Inflammatory macrophage (primary cell): ENCODE measurements at places on chromosomes 7 and 10.

DNA sequence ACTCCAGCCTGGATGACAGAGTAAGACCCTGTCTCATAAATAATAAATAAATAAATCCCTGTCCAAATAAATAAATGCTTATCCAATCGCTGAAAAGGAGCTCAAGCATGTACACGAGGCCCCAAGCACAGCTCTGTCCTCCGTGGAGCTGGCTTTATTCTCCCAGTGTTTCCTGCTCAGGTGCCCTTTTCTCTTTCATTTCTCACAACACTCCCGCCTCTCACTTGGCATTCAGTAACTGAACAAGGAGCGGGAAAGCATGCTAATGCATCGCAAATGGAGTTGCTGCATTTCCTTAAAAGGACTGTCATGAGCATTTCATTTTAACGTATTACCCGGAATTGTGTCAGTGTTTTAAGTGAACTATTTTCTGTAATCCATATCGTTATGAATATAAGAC, 210.9 kb upstream of the C7orf33 start:
- DNase-seq, result no peak

DNA sequence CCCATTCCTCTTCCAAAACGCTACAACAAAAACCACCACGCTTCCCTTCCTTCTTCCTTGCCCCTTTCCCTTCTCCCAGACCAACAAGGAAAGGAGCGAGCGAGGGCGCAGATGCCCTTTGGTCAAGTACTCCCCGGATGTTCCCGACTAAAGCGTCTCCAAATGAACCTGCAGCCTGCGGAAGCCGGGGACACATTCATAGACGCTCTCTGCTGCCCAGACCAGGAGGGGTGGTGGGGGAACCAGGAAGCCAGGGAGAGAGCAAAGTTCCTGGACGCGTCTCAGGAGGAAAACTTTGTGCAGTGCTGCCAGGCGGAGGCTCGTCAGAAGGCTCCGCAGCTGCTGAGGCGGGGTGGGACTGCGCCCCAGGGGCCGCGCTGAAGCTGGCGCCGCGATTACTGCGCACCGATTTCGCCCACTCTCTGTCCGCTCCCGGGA, 754 bp downstream of the SEMA3D start:
- DNase-seq, result no peak

GRCh38 chr7:79872176-79872575, 262.5 kb upstream of the GNAI1 start:
- DNase-seq, result no peak

DNA sequence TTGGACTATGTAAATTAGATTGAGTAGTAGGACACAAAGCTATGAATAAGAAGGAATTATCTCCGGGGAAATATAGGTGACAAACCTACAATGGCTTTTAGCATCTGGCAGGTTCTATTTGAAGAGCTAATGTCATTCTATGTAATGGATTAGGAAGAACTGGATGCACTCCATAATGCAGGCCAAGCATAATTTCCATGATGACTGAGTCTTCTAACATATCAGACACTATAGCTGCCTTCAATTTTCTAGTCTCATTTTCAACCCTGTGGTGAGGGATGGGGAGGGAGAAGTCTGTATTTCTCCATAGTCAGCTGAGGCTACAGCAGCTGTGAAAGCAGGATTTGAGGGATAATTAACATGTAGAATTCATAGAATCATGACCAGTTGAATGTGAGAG, 390.4 kb upstream of the LRRTM3 start:
- DNase-seq, result no peak

GRCh38 chr7:65216469-65216868, 157.2 kb upstream of the ZNF92 start:
- peak; percentile 2 for DNase-seq

GRCh38 chr10:66180581-66181318, 745.1 kb upstream of the LRRTM3 start:
- peak; percentile 79 for DNase-seq

- DNase-seq, result no peak
Observed at GRCh38 chr10:4526311-4526731, 299.7 kb upstream of the AKR1E2 start.

DNA sequence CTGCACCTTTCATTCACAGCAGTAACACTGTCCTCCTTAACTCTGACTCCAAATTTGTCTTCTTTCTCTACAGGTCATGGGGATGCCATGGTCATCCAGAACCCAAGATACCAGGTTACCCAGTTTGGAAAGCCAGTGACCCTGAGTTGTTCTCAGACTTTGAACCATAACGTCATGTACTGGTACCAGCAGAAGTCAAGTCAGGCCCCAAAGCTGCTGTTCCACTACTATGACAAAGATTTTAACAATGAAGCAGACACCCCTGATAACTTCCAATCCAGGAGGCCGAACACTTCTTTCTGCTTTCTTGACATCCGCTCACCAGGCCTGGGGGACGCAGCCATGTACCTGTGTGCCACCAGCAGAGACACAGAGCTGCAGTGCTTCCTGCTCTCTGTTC, 156.2 kb upstream of the PRSS1 start:
- DNase-seq, result no peak

- DNase-seq, result no peak
Observed at GRCh38 chr7:104955276-104955675, 58.7 kb upstream of the KMT2E start.

- no peak for DNase-seq
Observed at GRCh38 chr10:23884670-23885069, 324.3 kb upstream of the KIAA1217 start.

GRCh38 chr10:101672536-101672935, 22.4 kb downstream of the FBXW4 start:
- no peak for DNase-seq

- no peak for DNase-seq
Observed at GRCh38 chr7:102211590-102212550, 74.8 kb upstream of the SH2B2 start.

DNA sequence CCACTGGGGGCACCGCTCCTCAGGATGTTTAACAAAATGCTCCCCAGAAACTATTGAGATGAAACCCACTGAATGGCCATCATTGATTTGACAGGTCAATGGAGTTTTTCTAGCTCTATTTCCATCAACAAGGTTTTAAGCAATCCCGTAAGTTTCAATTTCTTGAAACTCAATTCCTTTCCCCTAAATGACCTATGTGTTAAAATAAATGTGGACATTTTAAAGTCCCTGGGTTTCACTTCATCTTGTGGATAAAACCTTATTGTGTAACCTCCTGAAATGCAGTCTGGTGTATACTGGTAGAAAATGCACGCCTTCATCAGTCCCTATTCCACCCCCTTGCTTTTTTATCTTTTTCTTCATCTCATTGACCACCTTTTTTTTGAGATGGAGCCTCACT, 8.9 kb upstream of the C7orf33 start:
- DNase-seq, result peak; percentile 16

- no peak for DNase-seq
Observed at GRCh38 chr7:138105221-138105620, 29.0 kb downstream of the AKR1D1 start.

GRCh38 chr10:77024461-77024860, 613.1 kb downstream of the KCNMA1 start:
- peak; percentile 41 for DNase-seq

- DNase-seq, result no peak
Observed at GRCh38 chr10:14374745-14375445, 44.2 kb upstream of the FRMD4A start.

DNA sequence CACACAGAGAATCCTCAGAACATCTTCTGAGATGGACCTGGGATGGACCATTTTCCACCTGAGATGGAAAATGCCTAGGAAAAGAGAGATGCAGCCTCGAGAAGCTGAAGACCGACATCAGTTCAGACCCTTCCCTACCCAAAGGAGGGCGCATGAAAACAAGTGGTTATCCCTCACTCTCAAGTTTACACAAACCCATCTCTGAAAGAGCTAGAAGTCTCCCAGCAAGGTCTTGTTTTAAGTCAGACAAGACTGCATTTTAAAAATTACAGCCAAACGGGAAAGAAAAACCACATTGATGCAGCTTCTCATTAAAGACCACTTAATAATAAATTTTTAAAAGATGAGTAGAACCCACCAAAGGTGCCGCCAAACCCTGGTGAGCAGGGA, 1.3 kb downstream of the RAPGEF5 start:
- DNase-seq, result no peak

DNA sequence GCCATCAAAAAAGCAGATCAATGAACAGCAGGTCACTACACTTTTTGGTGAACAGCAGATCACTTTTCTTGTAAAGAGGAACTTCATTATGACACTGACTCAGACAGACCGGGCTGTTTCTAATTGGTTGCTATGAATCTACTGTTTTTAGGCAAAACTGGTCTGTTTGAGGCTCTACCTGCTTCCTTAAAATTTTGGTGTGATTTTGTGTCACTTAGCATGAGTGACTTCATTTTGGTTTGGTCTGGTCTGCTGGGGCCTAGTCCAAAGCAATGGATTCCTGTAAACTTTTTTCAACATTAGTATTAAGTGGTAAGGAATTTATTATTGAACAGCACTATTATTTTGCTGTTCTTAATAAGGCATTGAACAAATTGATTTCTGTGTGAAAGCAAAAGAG, 41.8 kb upstream of the C10orf71 start:
- DNase-seq, result peak; percentile 76

DNA sequence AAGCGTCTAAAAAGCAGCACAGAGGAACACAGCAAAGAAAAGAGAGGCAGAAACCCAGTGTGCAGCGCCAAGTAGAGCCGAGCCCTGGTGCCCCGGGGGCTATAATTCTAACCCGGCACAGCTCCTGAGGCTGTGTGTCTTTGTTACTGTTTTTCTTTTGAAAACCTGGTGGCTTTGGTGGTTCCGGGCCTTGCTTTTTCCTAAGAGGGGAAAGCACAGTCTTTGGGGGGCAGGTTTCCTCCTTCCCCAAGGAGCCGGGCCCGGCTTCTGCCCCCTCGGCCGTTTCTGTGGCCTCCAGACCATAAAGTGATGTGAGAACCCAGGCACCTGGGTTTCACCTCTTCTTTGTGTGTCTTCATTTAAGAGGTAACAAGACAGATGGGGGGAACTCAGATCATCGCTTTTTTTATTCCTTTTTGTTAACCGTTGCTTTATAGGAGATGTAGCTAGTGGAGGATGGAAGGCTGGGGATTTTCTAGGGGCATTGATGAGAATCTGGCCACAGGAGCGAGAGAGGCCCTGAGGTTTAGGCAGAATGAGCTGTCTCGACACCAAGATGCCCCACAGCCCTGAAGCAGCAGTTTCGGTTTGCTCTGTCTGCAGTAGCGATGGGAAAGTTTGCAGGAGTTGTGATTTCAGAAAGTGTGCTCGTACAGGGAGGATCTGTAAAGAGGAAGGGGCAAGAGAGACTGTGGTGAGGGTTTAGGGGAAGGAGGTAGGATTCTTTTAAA, 367.8 kb upstream of the GALNT17 start:
- no peak for DNase-seq

DNA sequence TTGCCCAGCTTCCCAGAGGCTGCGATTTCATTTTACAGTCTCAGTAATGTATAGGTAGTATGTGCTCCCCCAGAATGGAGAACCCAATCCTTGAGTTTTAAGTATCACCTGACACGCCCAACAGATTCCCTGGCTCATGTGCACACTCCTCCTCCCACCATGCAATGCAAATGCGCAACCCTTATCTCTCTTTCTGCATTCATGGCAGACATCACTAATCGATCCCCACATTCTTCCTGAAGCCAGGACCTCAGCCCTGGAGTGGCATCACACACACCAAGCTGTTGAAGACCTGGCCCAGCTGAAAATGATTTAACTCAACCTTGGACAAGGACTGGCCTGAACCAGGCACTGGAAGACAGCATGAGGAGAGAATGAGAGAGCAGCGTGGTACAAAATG, 68.4 kb downstream of the ZRANB1 start:
- DNase-seq, result no peak

DNA sequence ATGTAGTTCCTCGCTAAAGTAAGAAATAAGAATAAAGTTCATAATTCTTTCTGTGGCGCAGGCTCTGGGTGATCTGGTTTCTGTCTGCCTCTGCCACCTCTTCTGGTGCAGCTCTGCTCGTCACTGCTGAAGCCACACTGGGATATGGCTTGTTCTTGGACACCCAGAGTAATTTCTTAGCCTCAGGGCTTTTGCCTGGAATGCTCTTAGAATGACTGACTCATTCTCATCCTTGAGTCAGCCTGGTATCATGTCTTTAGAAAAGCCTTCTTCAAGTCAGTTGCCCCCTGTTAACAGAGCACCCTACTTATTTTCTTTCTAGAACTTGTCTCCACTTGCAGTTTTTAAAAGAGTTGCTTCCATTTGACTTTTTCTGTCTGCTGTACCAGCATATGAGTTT, 2.0 kb downstream of the ZSCAN25 start:
- DNase-seq, result no peak

DNA sequence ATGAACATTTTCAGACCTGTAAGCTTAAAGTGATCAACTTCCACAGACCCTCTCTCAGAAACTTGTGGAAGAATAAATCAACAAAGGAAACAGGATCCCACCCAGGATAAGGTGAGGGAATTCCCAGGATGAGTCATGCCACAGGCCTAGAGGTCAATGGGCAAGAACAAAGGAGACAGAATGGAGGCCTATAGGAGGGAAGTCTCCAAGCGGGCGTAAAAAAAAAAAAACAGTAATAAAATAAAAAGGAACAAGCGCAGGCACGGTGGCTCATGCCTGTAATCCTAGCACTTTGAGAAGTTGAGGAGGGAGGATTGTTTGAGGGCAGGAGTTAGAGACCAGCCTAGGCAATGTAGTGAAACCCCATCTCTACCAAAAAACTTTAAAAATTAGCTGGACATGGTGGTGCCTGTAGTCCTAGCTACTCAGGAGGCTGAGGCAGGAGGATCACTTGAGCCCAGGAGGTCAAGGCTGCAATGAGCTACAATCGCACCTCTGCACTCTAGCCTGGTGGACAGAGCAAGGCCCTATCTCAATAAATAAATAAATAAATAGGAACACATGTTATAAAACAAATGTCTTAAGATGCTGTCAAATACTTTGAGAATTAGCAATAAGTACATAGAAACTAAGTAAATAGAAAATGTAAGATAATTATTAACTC, 8.4 kb downstream of the SORBS1 start:
- DNase-seq, result no peak

DNA sequence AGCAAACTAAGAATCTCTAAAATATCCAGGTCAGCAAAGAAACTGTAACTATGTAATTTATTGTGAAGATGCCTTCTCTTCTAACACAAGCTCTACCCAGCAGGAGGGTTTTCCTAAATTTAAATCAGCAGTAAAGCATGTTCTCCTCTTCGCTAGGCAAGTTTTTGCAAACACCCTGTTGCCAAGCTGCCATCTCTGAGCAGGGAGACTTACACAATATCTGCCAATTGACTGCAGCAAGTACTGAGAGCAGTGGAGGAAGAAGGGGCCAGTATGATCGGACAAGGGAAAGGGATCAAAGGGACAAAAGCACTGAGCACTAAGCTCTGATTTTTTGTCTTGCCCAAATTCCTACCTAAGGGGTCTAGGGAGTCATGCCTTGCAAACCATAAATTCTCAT, 16.0 kb upstream of the LANCL2 start:
- no peak for DNase-seq

DNA sequence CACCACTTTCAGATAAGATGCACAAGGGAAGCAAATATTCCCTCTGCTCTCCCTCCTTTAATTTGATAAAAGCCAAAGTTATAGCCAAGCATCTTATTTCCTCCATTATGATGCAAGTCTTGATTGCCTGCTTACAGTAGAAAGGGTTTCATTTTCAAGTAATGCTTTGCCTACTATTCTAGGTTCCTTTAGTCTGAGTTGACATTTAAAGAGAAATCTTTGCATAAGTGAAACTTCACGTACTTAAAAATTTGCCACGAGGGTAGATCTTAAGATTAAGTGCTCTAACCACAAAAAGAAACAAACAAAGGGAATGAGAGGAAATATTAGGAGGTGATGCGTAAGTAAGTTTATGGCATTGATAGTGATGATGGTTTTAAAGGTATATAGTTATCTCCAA, 78.1 kb upstream of the VWDE start:
- no peak for DNase-seq

GRCh38 chr7:23107781-23108180, 2.2 kb downstream of the KLHL7 start:
- no peak for DNase-seq
